ENCODE measurements at places on chromosomes 13 and 19.
A peak's percentile ranks its signal among the peaks of the same experiment; 100 is the strongest.

GRCh38 chr19:19510432-19510831 is 4.9 kb downstream of the TSSK6 start:
- DNase-seq = no peak

DNA sequence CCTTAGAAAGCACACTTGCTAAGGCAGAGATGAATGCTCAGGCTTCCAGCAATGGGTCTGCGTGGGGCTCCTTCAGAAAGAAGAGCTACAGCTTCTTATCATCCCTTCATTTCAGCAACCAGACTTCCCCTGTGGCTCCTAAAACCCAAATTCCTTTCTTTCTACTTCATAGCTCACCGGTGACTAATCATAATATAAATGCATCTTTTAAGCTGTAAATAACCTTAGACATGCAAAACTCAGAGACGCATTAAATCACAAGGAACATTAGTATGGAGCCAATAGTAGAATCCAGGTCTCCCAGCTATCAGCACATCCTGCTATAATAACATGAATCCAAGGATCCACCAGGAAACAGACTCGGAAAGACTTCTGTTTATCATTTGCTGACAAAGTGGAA is 375.6 kb downstream of the COG6 start:
- DNase-seq = no peak

DNA sequence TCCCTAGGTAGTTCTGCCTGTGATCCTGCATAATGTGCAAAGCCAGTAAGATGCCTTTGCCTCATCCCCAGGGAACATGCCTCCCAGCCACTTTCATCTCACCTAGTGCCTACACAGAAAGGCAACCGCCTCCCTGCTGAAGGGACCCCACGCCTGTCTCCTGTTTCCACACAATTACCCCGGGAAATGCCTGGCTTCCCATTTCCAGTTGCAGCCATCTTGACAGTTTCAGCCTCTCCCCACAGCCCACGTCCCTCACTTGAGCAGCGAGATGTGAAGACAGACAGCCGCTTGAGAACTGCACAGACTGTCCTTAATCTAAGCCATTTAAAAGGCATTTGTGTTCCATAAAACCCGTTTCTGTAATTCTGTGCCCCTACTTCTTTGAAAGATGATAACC is 4.7 kb upstream of the UQCRFS1 start:
- no peak for DNase-seq

DNA sequence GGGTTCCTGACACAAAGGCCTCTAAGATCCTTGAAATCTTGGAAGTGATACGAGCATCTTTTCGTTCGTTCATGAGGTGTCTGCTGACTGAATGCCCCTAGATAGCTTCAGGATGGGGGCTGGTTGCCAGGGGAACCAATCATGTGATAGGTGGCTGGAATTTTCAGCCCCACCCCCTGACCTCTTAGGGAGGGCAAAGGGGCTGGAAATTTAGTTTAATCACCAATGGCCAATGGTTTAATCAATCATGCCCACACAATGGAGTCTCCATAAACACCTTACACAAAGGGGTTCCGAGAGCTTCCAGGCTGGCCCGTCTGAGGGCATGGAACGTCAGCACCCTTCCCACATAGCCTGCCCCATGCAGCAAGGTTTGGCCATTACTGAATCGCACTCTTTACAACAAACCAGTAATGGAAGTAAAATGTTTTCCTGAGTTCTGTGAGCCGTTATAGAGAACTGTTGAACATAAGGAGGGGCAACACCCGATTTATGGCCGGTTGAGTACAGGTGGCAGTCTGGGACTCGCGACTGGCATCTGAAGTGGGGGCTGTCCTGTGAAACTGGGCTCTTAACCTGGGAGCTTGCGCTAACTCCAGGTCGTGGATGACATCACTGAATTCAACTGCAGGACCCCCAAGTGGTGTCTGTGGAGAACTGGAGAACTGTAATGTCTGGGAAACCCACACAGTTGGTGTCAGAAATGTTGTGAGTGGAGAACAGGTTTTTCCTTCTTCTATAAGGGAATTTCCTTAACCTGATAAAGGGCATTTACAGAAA is 25.6 kb downstream of the MLLT1 start:
- DNase-seq = no peak

GRCh38 chr13:61695147-61695546 is 279.5 kb upstream of the PCDH20 start:
- no peak for DNase-seq

DNA sequence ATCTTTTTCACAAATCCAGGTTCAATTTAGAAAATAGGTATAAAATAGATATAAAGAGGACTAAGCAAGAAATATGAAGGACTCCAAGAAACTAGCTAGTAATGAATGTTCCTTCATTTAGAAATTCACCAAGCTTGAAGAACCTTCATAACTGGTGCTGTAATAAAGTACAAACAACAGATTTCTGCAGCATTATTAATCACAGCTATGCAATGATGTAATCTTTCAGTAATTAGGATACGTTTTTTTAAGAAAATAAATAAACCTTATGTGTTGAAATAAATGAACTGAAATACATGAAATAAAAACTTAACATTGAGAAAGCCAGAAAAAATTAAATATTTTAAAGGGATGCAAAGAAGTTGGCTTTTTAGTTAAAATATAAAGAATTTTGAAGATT is 236.1 kb downstream of the RGCC start:
- no peak for DNase-seq

DNA sequence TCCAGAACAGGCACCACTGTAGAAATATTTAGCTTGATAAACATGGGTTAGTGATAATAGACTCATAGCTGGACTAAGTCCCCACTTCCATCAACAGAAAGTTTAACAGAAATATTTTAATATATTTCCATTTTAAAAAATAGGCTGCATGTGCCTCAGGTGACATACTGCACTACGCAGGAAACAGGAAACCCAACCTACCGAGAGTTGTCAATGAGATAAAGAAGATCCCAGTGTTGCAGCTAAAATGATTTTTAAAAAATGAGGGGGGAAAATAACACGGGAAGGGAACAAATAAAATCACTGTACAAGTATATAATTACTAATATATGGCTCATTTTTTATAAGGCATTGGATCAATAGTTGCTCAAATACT is 154.8 kb downstream of the TBC1D4 start:
- no peak for DNase-seq

DNA sequence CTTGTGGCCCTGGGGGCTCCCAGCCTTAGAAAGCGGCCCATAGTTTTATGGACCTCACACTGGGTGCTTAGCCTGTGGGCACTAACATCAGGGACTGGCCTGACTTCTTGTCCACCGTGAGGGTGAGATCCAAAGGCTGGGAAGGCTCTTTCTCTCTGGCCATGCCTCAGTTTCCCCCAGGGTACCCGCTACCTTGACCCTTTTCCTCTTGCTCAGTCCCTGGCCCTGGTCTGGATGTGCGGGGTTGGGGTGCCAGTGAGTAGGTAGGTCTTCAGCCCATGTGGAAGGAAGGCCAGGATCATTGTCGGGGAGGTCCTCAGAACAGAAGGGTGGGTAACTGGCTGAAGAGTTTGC is 1.6 kb upstream of the TMEM161A start:
- no peak for DNase-seq

GRCh38 chr19:45336696-45337251 is 3.8 kb upstream of the KLC3 start:
- DNase-seq = no peak

DNA sequence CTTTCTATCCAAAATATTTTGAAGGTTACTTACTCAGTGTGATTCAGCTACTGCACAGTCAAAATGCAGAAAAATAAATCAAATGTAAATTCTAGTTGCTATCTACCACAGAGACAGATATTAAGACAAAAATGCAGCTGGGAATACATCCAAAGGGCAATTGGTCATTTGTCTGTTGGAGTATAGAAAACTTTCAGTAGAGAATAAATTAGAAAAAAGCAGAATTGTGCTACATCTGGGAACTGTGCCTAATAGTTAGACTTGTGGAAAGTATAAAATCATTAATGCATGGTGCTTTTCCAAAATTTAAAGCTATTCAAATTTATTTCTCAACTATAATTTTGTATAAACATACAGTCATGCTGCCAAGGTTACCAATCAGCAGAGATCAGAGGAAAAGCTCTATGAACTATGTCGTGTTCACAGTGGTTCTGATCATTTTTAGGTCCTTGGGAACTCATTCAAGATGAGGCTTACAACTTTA is 1635.8 kb downstream of the PCDH9 start:
- DNase-seq = no peak

- no peak for DNase-seq
Observed at GRCh38 chr13:96958286-96958891, 35.9 kb downstream of the OXGR1 start.

GRCh38 chr13:54574791-54575190 is 1546.2 kb downstream of the OLFM4 start:
- DNase-seq = no peak

GRCh38 chr13:73714522-73714921 is 419.7 kb downstream of the KLF12 start:
- no peak for DNase-seq

GRCh38 chr13:20526664-20527063 is 1.0 kb upstream of the CRYL1 start:
- DNase-seq = no peak

GRCh38 chr19:6239401-6239844 is 40.4 kb downstream of the MLLT1 start:
- peak; percentile 60 for DNase-seq

- no peak for DNase-seq
Observed at GRCh38 chr13:46526740-46527139, 26.2 kb upstream of the LRCH1 start.

- DNase-seq = no peak
Observed at GRCh38 chr19:12944104-12944674, 1.5 kb upstream of the RAD23A start.

- DNase-seq = no peak
Observed at GRCh38 chr13:36352350-36352749, 6.2 kb upstream of the SPART start.

- DNase-seq = no peak
Observed at GRCh38 chr19:15328312-15328711, 4.0 kb downstream of the BRD4 start.

- DNase-seq = no peak
Observed at GRCh38 chr13:52158629-52159158, 703 bp downstream of the NEK3 start.

Data from activated T-cell treated with anti-CD3 and anti-CD28 coated beads, Interleukin-2, amount 50 U/mL, for 48 hours (primary cell).